Tibial nerve (tissue), 4 donors: ENCODE measurements at places on chromosomes 2 and 18. TPM values are rescaled to one million over a fixed set of nuclear protein-coding genes. Genes with fewer than 3 reads are reported as not detected.

DNA sequence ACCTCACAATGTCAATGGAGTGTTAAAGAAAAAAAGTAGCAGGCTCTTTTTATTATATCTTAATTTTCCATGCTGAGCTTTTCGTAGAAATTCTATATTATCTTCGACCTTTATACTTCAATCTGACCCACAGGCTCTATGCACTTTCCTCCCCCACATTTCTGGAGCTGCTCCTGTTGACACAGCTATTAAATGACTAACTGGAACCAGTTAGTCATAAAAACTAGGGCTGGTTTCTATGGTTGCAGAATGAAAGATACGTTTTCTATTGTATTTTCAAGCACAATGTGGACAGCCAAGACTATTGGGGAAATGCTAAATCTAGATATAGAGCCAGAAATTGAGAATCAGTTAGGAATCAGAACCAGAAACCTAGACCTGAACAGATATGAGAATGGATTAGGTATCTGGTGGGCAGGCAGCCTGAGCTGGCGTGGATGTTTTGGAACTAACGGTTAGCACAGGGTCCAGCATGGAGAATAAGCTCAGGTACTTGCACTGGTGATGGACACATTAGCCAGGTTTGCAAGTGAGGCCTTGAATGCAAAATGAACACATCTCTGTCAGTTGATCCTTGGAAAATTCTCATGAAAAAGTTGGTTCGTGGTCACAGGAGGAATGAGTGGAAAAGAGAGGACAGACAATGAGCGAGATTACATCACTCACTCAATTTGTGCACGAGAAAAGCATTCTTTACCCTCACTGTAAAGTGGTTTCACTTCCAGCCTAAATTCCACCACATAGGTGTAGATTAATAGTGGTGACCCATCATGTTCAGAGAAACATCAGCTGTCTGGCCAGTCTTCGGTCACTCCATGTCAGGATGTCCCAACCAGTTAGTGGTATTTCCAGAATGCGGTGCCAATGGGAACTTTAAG lies 144.6 kb upstream of the EPHA4 start:
- H3K36me3 ChIP-seq, result no peaks in the 10 kb centered on the region
- H3K4me1 ChIP-seq, result no peaks in the 10 kb centered on the region
- no peak for DNase-seq
- no peaks in the 10 kb centered on the region for H3K27me3 ChIP-seq
- H3K27ac ChIP-seq, result no peak overlapping the region
- no peak overlapping the region for H3K4me3 ChIP-seq

- no peaks in the 10 kb centered on the region for H3K27me3 ChIP-seq
- no peaks in the 10 kb centered on the region for H3K36me3 ChIP-seq
- DNase-seq, result no peak
- H3K27ac ChIP-seq, result peak overlapping the region; percentile 39
- H3K4me1 ChIP-seq, result peaks cover 23% of the 10 kb centered on the region
- H3K4me3 ChIP-seq, result no peak overlapping the region
Observed at GRCh38 chr2:39380525-39381150, 56.4 kb downstream of the MAP4K3 start.

DNA sequence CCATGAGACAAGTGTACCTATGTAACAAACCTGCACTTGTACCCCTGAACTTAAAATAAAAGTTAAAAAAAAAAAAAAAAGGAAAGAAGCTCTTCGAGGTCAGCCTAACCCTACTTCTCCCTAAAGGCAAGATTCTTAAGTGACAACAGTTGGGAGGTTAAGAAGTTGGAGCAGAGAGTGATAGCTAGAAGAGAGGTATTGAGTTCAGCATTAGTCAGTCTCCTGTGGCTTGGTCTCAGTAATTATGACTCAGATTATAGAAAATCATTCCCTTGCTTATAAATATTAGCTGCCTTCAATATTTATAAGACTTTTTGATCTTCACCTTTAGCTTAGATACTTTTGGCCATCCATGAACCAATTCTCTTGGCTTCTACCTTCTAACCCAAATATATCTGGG lies 926.8 kb upstream of the SLC39A10 start:
- no peaks in the 10 kb centered on the region for H3K36me3 ChIP-seq
- H3K4me3 ChIP-seq, result no peak overlapping the region
- no peak for DNase-seq
- no peak overlapping the region for H3K27ac ChIP-seq

GRCh38 chr2:107108556-107108955 lies 222.6 kb upstream of the ST6GAL2 start:
- H3K36me3 ChIP-seq, result no peaks in the 10 kb centered on the region
- DNase-seq, result no peak
- no peaks in the 10 kb centered on the region for H3K4me1 ChIP-seq
- H3K27me3 ChIP-seq, result no peaks in the 10 kb centered on the region
- no peak overlapping the region for H3K4me3 ChIP-seq
- H3K27ac ChIP-seq, result no peak overlapping the region

- H3K27ac ChIP-seq, result no peak overlapping the region
- H3K36me3 ChIP-seq, result no peaks in the 10 kb centered on the region
- no peaks in the 10 kb centered on the region for H3K27me3 ChIP-seq
- H3K4me1 ChIP-seq, result no peaks in the 10 kb centered on the region
Observed at GRCh38 chr18:38427234-38427633, 861.6 kb upstream of the CELF4 start.

The GPR17 gene
- 1.2 TPM for total RNA-seq

GRCh38 chr18:24990671-24991134 lies 361.3 kb downstream of the ZNF521 start:
- no peaks in the 10 kb centered on the region for H3K27me3 ChIP-seq
- H3K4me1 ChIP-seq, result peaks cover 25% of the 10 kb centered on the region
- H3K36me3 ChIP-seq, result no peaks in the 10 kb centered on the region
- no peak for DNase-seq

DNA sequence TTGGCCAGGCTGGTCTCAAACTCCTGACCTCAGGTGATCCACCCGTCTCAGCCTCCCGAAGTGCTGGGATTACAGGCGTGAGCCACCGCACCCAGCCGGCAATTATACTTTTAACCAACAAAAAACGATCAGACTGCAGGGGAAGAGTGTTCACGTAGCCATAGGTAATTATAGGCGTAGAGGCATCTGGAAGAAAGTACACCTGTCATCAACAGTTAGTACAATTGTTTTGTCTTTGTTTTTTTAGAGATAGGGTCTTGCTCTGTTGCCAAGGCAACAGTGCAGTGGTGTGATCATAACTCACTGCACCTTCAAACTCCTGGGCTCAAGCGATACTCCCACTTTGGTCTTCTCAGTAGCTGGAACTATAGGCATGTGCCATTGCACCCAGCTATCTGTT lies 20.0 kb downstream of the ST3GAL5 start:
- H3K27ac ChIP-seq, result no peak overlapping the region
- no peak for DNase-seq
- H3K27me3 ChIP-seq, result no peaks in the 10 kb centered on the region
- no peaks in the 10 kb centered on the region for H3K36me3 ChIP-seq
- H3K4me3 ChIP-seq, result no peak overlapping the region
- H3K4me1 ChIP-seq, result no peaks in the 10 kb centered on the region

- no peaks in the 10 kb centered on the region for H3K36me3 ChIP-seq
- DNase-seq, result no peak
- H3K27ac ChIP-seq, result no peak overlapping the region
- H3K4me3 ChIP-seq, result no peak overlapping the region
Observed at GRCh38 chr2:111940333-111941196, 42.2 kb downstream of the MERTK start.

DNA sequence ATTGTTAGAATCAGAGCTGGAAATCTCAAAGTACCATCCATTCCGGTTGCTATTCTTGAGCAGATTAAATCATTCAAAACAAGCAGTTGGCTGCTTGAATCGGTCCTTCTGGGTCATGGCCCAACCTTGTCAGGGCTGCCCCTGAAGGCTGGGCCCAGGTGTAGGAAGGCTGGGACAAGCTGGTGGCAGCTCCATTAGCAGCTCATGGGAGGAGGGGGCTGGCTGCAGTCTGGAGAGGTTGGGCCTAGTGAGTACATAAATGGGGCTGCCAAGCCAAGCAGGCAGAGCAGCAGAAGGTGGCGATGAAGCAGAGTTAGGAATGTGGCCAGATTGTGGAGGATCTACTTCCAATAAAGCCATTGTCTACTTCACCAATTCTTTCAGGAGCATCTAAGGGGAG lies 81.4 kb downstream of the ADCYAP1 start:
- H3K4me1 ChIP-seq, result no peaks in the 10 kb centered on the region
- no peaks in the 10 kb centered on the region for H3K36me3 ChIP-seq
- H3K27ac ChIP-seq, result no peak overlapping the region

GRCh38 chr2:167187978-167188967 lies 300.0 kb downstream of the XIRP2 start:
- no peaks in the 10 kb centered on the region for H3K4me1 ChIP-seq
- H3K4me3 ChIP-seq, result no peak overlapping the region
- no peak overlapping the region for H3K27ac ChIP-seq
- H3K36me3 ChIP-seq, result no peaks in the 10 kb centered on the region

DNA sequence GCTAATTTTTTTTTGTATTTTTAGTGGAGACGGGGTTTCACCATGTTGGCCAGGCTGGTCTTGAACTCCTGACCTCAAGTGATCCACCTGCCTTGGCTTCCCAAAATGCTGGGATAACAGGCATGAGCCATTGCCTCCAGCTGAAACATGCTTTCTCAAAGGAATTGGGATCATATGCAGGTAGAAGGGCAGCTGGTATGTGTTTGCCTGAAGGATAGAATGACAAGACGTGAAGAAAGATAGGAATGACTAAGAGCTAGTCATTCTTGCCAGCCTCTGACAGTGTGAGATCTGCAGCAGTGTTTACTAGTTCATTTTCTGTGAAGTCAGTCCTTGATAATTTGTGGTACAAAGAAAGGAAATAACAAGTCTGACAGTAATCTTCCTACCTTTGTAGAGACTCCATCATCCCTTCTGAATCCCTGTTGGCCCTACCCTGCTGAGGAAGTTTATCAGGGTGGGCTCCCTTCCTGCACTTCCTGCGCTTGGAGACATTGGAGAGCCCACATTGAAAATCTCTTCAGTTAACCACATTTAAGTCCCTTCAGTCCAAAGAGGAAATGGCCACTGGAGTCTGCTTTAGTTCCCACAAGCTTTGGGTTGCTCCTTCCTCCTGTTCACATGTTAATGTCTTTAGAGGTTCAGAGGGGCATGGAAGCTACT lies 14.7 kb downstream of the CFLAR start:
- H3K4me1 ChIP-seq, result no peaks in the 10 kb centered on the region
- H3K36me3 ChIP-seq, result no peaks in the 10 kb centered on the region
- H3K27me3 ChIP-seq, result no peaks in the 10 kb centered on the region
- H3K27ac ChIP-seq, result peak overlapping the region; percentile 100

The C2orf74 gene
- 22.4 TPM for total RNA-seq

DNA sequence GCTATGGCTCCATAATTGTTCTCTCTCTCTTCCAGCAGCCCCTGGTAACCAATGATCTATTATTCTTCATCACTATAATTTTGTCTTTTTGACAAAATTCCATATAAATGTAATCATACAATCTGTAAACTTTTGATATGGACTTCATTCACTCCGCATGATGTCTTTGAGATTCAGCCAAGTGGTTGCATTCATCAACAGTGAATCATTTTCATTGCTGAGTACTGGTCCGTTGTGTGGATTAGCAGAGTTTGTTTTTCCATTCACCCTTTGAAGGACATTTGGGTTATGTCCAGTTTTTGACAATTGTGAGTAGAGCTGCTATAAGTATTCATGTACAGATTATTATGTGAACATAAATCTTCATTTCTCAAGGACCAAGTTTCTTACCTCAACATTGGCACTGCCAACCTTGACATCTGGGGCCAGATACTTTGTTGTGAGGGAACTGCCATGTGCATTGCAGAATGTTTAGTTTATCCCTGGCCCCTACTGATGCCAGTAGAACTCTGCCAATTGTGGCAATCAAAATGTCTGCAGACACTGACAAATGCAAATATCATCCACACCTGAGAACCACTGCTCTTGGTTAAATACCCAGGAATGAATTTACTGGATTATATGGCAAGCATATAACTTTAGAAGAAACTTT lies 48.4 kb upstream of the BCL2L11 start:
- H3K4me3 ChIP-seq, result no peak overlapping the region
- no peaks in the 10 kb centered on the region for H3K27me3 ChIP-seq
- H3K36me3 ChIP-seq, result no peaks in the 10 kb centered on the region
- H3K4me1 ChIP-seq, result peaks cover 14% of the 10 kb centered on the region

The UNC80 gene
- 0.30 TPM for total RNA-seq

GRCh38 chr2:62874881-62875383 lies 169.4 kb downstream of the EHBP1 start:
- no peaks in the 10 kb centered on the region for H3K4me1 ChIP-seq
- H3K27me3 ChIP-seq, result no peaks in the 10 kb centered on the region
- no peak overlapping the region for H3K4me3 ChIP-seq
- DNase-seq, result no peak

DNA sequence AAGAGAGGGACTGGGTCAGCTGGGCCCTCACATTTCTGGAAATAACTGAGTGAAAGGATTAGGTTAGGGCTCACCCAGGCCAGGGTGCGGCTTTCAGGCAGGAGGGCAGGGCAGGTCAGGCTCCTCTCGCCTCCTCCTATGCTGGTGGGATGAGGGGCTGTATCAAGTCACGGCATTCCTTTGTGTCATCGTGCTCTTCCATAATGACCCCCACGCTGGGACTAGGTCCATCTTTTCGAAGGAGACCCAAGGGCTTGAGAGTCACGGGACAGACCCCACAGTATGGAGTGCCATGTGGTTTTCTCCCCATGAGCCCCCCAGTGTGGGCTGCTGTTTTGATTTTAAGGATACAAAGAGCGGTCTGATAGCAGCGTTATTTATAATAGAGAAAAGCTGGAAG lies 137.8 kb upstream of the COPS8 start:
- no peaks in the 10 kb centered on the region for H3K36me3 ChIP-seq
- no peaks in the 10 kb centered on the region for H3K4me1 ChIP-seq
- H3K27ac ChIP-seq, result no peak overlapping the region
- H3K27me3 ChIP-seq, result no peaks in the 10 kb centered on the region
- DNase-seq, result no peak
- H3K4me3 ChIP-seq, result no peak overlapping the region

DNA sequence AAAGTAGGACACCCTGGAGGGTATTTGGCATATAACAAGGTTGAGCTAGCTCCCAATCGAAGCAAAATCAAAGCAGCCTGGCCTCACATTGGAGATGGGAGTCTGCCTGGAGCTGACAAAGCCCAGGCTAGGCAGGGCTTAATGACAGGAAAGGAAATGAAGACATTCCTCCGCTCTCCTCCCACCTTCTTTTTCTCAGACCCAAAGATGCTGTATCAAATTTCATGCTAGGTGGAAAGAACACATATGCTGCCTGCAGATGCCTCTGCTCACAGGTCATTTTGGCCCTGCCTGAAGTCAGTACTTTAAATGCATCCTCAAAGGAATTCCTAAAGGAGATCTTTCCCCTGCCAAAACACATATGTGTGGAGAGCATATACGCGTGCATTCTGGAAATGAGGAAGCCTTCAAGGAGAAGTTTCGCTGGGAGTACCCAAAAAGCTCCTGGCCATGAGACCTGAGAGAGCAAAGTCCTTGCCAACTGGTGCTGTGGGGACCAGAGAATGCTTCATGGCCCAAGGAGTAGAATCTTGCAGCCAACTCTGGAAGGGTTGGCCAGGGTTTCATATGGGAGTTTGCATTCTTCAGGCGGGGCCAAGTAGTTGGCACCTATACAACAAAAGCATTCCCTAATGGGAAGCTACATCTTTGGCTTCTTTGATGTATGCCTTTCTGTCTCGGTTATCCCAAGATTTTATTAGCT lies 88.0 kb downstream of the AQP4 start:
- H3K36me3 ChIP-seq, result no peaks in the 10 kb centered on the region
- DNase-seq, result no peak
- H3K27ac ChIP-seq, result no peak overlapping the region
- H3K4me1 ChIP-seq, result no peaks in the 10 kb centered on the region
- H3K27me3 ChIP-seq, result no peaks in the 10 kb centered on the region

GRCh38 chr2:65974067-65974723 lies 460.7 kb upstream of the MEIS1 start:
- no peaks in the 10 kb centered on the region for H3K36me3 ChIP-seq
- H3K4me1 ChIP-seq, result no peaks in the 10 kb centered on the region
- no peak overlapping the region for H3K4me3 ChIP-seq
- no peak overlapping the region for H3K27ac ChIP-seq
- no peak for DNase-seq
